ENCODE measurements at places on chromosomes 4 and X.

DNA sequence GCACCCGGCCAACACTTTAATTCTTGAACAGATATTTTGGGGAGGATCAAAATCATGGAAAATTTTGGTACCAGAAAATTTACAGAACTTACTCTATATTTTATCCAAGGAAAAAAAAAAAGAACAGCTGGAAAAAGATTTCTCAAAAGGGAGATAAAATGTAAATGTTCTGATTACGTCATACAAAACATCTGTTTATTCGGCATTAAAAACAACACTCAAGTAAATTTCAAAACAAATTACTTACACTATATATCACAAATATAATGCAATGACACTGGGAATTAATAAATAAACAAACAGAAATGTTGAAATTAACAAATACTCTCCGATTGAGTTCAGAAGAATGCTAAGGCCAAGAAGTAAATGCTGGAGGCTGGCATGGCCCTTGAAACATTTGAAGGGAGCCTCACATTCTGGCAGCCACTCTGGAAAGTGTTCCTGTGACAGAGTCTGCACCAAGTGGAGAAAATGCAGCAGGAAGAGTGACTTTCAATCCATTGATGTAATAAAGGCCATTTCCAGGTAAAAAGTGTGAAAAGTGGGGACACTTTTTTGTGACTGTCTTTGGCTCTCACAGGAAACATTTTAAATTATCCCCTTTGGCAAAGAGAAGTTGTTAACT, 486.0 kb upstream of the CTSO start:
- no peak for DNase-seq

DNA sequence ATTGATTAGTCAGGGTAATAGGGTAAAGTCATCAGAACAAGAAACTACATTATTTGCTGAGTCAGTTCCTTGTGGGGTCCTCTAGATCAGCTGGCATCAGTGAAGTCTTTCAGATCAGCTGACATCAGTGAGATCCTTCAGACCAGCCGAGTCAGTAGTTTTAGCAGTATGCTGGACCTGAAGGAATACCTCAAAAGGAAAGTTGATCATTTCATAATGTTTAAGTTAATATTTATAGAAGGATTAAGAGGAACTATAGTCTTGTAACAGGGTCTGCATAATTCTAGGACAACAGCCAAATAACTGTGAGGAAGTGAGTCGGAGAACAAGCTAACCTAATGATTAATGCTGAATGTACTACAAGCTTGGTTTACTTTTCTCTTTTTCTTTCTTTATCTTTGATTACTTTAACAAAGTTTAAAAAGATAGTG, 958 bp upstream of the UGT2B7 start:
- DNase-seq, result no peak

- DNase-seq, result no peak
Observed at GRCh38 chr4:118732591-118733330, 47.6 kb downstream of the METTL14 start.

- DNase-seq, result no peak
Observed at GRCh38 chr4:89906316-89906715, 11.7 kb downstream of the MMRN1 start.

GRCh38 chrX:53082773-53083616, 828 bp downstream of the TSPYL2 start:
- DNase-seq, result no peak

- no peak for DNase-seq
Observed at GRCh38 chr4:6123976-6124375, 76.4 kb downstream of the JAKMIP1 start.

DNA sequence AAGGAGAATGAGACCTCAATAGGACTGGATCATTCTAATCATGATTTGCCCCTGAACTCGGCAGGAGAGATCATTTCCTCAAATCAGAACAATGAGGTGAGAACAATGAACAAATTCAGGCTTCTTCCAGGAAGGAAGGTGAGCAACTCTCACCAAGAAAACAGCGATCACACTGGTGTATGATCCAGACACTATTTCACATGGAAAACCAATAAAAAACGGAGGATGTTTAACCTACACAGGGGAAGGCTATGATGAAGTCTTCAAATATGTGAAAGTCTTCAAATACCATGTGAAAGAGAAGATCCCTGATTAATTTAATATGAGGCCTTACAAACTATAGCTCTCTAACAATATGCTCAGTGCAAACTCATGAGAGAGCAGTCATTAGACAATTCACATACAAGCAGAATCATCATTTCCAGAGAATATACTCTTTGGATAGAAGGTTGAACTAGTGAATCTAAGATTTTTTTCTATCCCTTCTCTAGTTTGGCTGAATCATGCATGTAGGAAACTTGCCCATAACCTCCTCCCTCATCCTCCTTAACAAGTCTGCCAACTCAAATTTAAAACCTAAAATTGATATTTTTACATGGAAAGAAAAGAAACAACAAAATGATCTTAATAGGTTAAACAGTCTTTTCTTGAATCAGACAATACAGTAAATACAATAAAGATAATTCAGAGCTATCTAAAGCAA, 122.5 kb downstream of the ADAMTS3 start:
- no peak for DNase-seq

- no peak for DNase-seq
Observed at GRCh38 chr4:90375081-90375480, 247.9 kb downstream of the CCSER1 start.

GRCh38 chr4:154417373-154417673, 74.3 kb downstream of the DCHS2 start:
- DNase-seq, result no peak

DNA sequence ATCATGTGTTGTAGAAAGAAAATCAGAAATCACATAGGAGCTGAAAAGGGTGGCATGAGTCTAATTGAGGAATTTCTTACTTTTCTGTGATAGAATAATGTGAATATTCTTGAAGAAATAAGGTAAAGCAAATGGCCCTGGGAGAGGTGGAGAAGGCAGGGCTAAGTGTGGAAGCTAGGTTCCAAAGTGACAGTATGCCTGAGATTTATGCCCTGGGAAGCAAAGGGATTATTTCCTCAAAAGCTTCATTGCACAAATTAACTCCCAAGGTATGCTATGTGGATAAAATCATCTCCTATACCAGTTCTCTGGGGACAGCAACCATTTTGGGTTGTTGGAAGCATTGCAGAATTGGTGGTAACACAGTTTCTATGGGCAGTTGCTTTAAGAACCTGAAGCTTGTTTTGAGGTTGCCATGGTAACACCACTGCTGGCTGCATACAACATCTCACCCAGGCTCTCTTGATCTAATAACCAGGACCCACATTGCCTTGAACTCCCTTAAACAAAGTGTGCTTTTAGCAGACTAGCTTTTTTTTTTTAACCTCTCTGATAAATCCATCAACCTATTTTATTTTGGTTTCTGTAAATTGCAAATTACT, 21.0 kb downstream of the MAOA start:
- no peak for DNase-seq

DNA sequence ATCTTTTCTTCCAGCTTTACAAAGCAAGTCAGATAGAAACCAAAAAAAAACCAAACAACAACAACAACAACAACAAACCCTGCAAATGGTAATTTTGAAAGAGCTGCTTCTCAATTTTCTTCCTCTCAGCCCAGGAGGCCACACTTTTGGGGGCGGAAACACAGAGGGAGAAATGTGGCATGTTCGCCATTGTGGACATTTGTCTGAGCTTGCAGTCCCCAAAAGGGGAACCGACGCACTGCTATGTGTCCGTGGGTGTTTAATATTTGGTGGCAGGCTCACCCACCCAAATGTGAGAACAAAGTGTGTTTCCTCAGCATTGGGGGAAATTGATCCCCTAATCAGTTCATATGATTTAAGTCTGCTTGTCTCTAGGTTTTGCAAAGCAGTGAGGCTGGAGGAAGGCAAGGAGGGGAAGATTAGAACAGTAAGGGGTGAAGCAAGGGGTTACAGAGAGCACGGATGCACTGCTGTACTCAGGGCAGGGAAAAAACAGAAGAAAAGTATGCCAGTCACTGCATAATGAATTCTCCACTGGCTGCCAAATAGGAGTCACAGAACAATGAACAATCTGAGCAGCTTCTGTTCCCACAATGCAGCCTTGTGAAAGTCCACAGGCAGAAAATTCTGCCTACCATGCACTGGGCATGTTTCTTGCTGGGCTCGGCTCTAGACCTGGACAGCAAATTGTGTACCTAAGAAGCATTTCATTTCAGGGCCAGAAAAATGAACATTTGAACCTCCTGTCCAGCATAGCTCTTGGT, 74.7 kb upstream of the GPM6B start:
- no peak for DNase-seq

- no peak for DNase-seq
Observed at GRCh38 chrX:31224381-31225012, 152.7 kb upstream of the FTHL17 start.

DNA sequence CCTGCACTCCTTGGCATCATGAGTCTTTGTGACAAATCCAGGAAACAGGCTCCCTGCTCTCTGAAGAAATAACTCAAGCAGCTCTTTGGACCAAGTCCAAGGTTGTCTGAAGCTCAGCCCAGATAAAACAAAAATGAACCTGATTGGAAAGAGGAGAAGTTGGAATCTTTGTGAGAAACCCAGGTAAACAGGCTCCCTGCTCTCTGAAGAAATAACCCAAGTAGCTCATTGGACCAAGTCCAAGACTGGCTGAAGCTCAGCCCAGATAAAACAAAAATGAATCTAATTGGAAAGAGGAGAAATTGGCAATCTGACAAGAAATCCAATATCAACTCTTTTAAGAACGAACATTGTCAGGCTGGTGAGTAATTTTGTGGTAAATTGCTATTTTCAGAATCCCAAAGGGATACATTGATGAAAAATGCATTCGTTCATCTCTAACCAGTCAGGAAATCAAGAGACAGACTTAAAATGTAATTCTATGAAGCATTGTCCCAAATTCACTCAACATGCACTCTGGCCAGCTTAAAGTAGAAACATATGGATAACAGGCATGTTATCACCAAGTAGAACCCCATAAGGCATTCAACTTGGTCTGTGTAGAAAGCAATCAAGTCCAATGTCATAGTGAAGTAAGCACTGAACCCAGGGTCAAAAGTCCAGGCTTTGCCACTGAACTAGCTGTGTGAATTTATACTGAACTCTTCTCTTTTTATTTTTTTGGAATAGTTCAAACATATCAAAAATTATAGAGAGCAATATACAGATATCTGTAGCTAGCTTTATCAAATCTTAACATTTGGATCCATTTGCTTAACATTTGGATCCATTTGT, 16.8 kb upstream of the NFXL1 start:
- no peak for DNase-seq

GRCh38 chr4:53559021-53559620, 32.2 kb downstream of the LNX1 start:
- no peak for DNase-seq

DNA sequence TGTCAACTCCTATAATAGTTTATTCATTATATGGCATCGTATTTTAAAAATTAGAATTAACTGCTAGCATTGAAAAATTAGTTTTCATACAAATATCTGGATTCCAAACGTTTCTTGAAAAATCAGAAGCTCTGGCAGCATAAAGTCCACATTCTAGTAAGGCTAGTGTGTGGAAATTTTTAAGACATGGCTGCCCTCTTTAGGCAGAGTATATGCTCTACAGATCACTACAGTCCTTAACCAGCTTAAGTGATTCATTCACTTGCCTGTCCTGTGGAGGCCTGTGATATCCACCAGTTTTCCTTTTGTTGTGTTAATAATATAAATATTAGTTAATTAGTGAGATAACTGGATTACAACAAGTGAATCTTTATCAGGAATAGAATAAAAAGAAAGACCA, 287.2 kb downstream of the OPHN1 start:
- DNase-seq, result no peak

- DNase-seq, result no peak
Observed at GRCh38 chrX:12972878-12973560, 1.9 kb upstream of the TMSB4X start.

DNA sequence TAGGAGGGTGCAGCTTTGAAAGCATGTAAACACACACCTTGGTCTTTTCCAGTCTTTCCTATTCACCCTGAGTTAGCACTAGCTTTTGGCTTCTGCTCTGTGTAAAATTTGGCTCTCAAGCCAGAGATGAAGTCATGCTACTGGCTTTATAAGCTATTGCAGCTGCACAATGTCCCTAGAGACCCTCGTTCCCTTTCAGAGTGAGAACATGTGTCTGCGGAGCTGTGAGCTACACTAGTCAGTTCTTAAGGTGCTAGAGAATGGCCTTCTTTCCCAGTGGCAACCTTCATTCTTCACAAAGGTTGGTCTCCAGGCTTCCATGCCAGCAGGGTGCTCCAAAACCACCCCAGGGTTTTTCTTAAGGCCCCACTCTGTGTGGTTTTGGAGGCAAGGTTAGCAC, 199.1 kb downstream of the SPATA18 start:
- DNase-seq, result no peak

- DNase-seq, result no peak
Observed at GRCh38 chrX:130136961-130137360, 26.7 kb upstream of the ELF4 start.

- no peak for DNase-seq
Observed at GRCh38 chr4:169024762-169025161, 14.7 kb upstream of the CBR4 start.

GRCh38 chr4:187732524-187732923, 263.0 kb upstream of the ZFP42 start:
- DNase-seq, result no peak

DNA sequence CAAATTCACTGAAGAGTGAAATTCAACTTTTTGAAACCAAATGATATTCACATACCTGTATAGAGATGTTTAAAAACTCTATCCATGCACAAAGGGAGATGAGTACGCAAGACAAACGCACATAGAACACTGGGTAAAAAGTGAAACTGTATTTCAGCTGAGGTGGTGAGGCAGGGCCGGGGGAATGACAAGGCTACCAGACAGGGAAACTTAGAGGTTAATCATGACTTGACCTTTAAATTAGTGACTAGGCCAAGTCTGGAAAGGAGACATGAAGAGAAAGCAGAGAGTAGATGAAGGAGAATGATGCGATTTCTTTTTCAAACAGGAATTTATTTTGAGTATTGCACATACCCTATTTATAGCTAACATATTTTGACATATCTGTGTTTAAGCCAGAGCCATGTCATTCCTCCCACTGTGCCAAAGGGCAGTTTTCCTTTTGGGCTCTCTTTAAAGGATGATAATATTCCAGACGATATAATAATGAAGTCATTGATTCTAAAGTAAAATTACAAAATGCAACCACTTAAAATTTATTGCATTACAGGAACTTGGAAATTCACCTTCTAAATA, 49.4 kb downstream of the ARHGEF6 start:
- DNase-seq, result no peak

DNA sequence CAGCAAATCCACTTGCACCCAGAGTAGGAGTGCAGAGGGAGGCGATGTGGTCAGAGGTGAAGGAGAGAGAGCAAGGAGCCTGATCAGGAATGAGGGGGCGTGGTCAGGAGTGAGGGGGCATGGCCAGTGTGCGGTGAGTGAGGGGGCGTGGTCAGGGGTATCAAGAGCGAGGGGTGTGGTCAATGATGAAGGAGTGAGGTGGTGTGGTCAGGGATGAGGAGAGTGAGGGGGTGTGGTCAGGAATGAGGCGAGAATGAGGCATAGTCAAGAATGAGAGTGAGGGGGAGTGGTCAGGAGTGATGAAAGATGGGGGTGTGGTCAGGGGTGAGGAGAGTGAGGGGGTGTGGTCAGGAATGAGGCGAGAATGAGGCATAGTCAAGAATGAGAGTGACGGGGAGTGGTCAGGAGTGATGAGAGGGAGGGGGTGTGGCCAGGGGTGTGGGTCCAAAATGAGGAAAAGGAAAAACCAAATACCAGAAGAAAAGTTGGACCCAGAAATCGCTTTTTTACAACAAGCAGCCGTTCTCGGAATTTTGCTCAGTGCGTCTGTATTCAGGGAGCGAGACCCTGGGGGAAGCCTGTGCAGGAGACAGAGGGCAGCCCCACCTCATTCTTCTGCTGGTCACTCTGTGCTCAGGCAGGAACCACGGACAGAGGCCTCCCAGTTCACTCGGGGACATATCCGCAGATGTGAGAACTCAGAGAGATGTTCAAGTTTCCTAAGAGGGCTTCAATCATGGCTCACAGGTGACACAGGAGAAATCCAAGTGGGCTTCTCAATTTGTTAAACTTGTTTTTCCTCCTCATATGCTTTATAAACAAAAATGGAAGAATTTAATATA, 47.5 kb downstream of the MAGEA1 start:
- DNase-seq, result no peak

All from stimulated activated CD4-positive, alpha-beta T cell treated with anti-CD3 and anti-CD28 coated beads, Interleukin-15, amount 100 ng/mL, for 1 hour (primary cell).